ENCODE measurements at places on chromosomes 16 and 17.

GRCh38 chr16:1159325-1159972, 6.5 kb downstream of the CACNA1H start:
- no peak for DNase-seq

DNA sequence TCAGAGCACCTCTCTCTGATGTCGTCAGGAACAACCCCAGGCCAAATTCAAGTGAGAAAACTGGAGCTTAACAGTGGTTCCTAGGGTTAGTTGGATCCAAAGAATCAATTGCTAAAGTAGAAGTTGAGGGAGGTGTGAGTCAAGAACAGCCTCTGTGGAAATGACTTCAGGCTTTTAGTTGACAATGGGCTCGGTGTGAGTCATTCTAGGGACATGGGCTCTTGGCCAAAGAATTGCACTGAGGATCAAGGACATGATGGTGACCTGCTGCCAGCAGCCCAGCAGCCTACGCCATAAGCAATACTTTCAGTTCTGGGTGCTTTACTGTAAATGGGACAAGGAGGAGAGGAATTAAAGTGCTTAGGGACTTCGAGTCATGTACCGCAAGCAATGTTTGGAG, 32.1 kb upstream of the SMURF2 start:
- DNase-seq: no peak

- DNase-seq: no peak
These were observed 1171.0 kb upstream of the GOT2 start for GRCh38 chr16:59905131-59905530.

- no peak for DNase-seq
These were observed 5.0 kb downstream of the SLC26A11 start for GRCh38 chr17:80225230-80225629.

Data from activated CD8-positive, alpha-beta T cell treated with anti-CD3 and anti-CD28 coated beads, Interleukin-2, amount 10 ng/mL, durations not matched to agents 7 days and 5 days (primary cell).